ENCODE measurements at places on chromosomes 4 and X.

- no peak for DNase-seq
These were observed 1473.6 kb downstream of the STIM2 start for GRCh38 chr4:28334249-28334648.

- DNase-seq = no peak
These were observed 4.7 kb downstream of the KCND1 start for GRCh38 chrX:48966796-48967579.

DNA sequence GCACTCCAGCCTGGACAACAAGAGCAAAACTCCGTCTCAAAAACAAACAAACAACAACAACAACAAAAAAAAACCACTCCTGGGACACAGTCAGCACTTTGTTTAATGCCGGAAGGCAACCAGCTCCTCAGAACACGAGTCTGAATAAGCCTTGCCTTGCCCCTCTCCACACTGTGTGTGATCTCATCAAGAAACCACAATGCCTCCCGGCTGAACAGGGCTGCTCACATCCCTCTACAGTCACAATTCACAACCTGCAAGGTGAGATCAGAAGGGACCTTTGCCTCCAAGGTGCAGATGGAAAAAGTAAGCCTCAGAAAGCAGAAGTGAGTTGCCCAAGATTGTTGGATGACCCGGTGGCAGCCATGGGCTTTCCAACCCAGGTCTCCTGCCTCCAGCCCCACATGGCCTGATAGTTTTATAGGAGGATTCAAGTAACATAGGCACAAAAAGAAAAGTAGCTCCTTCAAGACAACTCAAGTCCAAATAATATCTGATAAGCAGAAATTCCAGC, 80.8 kb downstream of the JAKMIP1 start:
- DNase-seq = no peak

DNA sequence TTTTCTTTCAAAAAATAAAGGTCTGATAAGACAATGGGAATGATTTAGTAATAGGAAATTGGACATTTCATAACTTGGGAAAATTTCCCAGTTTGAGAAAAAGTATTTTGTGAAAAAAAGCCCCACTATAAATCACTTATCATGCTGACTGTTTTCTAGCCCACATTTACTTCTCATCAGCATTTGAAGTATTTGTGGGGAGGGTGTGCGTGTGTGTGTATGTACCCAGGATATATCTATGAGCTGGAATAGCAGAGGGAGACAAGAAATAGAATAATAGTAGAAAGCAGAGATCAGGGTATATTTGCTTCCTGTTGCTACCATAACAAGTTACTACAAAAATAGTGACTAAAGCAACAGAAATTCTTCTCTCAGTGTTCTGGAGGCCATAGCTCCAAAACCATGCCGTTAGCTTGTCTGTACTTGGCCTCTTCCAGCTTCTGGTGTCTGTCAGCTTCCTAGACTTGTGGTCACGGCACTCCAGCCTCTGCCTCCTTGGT, 139.8 kb downstream of the PTTG2 start:
- no peak for DNase-seq

DNA sequence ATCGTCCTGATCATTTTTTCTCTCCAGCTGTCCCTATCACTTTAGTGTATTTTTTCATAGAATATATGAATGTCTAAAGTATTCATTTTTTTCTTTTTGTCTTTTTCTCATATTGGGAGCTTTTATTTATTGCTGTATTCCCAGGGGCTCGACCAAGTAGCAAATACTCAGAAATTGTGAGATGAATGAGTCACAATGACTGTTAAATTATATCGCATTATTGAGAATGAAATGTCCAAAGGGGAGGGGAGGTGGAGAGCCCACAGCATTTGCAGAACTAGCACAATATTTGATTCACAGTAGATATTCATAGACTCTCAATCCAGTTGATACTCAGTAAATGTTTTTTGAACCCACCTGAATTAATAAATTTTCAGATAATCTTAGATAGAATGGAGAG, 543.6 kb upstream of the FAM241A start:
- DNase-seq = no peak

GRCh38 chr4:40749717-40750460, at the start of gene NSUN7:
Gene NSUN7 (plus strand): TSS chr4:40749955. CDS start chr4:40750694, 739 bp downstream.
- DNase-seq = peak; percentile 37

- DNase-seq = no peak
These were observed 47.9 kb upstream of the PGRMC2 start for GRCh38 chr4:128335541-128335940.

DNA sequence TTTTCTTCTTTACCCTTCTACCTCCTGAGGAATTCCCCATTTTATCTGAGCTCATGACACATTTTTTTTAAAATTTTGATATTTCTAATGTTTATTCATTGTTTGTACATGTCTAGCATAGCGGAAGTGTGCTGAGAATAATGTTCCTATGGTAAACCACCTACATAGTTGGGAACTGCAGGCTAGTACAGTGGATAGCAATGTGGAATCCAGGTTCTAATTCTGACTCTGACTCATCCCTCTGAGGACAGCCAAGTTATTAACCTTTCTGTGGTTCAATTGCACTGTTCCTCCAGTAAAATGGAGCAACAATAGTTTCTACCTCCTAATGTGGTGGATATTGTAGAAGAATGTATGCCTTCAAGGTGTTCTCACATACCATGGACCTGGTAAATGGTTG, 20.6 kb upstream of the APELA start:
- DNase-seq = no peak

- no peak for DNase-seq
These were observed 25.8 kb downstream of the FGD1 start for GRCh38 chrX:54470054-54470760.

- no peak for DNase-seq
These were observed 42.3 kb upstream of the SRD5A3 start for GRCh38 chr4:55303760-55304165.

GRCh38 chr4:184843984-184844554, 18.3 kb upstream of the ACSL1 start:
- DNase-seq = no peak

- no peak for DNase-seq
These were observed 3.2 kb downstream of the GSX2 start for GRCh38 chr4:54103190-54103574.

DNA sequence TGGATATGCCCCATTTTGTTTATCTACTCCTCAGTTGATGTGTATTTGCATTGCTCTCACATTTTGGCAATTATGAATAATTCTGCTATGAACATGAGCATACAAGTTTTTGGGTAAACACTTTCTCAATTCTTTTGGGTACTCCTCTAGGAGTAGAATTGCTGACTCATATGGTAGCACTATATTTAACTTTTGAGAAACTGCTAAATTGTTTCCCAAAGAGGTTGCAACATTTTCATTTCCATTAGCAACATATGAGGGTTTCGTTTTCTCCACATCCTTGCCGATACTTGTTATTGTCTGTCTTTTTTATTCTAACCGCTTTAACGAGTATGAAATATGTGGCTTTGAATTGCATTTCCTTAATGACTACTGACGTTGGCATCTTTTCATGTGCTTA, 185.4 kb downstream of the TSPAN5 start:
- DNase-seq = no peak

DNA sequence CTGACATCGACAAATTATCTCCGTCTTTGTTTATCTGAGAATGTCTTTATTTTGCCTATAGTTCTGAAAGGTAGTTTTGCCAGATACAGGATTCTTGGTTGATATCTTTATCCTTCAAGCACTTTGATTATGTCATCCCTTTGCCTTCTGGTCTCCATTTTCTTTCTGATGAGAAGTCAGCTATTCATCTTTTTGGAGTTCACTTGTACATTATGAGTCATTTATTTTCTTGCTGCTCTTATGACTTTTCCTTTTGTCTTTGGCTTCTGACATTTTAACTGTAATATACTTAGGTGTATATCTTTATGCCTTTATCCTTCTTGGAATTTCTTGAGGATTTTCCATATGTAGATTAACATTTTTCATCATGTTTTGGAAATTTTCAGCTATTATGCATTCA, 51.4 kb downstream of the SHROOM4 start:
- DNase-seq = no peak

DNA sequence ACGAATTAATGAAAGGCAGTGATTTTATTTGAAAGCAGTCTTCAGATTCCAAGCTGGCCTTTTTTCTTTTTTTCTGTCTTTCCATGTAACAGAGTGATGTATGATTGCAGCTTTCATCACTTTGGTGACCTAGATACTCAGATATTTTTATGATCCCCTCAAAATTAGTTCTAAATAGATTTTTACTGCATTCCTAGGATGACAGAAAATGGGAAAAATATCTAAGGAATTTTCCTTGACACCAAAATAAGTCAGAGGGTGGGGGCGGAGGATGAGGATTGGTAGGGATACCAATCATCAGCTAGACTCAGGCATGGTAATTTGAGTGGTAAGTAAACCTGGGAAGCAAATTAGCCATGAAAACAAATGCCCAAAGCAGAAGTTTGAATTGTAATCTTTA, 11.9 kb upstream of the HMGB2 start:
- no peak for DNase-seq

GRCh38 chr4:53931461-53931961, 132.9 kb downstream of the CHIC2 start:
- no peak for DNase-seq

- no peak for DNase-seq
These were observed 8.5 kb downstream of the FAAH2 start for GRCh38 chrX:57294961-57295360.

GRCh38 chrX:139832718-139833309, 100.0 kb downstream of the ATP11C start:
- DNase-seq = no peak

DNA sequence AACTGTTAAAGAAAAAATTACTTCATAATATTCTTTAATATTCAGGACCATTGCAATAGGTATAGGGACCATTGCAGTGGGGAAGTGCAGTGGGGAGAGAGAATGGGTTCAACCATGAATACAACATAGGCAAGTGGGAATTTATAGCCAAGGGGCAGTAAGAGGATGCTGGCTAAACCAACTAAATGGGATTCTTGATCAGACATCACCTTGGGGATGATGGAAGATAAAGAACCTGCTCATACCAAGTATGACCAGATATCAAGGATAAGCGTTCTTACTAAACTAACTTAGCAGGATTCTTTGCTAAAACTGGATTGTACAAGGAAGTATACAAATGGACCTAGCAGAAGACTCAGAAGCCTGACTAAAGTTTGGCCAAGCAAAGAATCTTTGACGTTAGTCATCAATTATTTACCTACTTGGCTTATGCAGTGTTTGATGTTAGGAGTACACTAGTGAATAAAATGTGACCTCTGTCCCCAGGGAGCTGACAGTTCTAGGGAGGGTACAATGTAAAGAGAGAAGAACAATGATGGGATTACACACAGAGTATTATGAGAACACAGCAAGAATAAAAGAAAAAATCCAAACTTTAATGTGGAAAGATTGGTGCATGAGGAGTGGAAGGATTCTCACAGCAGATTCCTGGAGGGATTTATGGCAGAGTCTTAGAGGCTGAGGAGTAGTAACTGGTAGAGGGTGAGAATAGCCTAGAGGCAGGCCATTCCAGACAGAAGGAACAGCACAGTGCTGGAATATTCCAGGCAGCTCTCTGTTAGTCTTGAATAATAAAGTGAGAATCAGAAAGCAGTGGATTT, 54.7 kb upstream of the MYOZ2 start:
- DNase-seq = no peak

DNA sequence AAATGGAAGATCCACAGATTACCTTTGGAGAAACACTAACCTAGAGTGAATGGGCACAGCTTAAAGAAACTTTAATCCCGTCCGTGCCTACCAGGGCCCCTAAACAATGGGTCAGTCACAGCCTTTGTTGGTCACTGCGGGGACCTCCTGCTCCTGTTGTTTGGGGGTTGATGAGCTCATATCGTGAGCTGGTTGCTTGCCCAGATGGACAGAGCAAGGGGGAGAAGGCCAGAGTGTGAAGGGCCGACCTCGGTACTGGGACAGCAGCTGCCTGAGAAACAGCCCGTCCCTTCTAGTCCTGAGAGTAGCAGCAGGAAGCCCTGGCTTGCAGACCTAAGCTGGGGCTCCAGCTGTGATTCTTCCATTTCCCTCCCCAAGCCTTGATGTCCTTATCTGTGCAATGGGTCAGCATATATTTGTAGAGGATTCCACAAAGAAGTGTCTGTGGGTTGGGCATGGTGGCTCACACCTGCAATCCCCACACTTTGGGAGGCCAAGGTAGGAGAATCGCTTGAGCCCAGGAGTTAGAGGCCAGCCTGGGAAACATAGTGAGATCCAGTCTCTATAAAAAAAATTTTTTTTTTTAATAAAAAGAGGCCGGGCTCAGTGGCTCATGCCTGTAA, 69.6 kb upstream of the SLC34A2 start:
- no peak for DNase-seq

DNA sequence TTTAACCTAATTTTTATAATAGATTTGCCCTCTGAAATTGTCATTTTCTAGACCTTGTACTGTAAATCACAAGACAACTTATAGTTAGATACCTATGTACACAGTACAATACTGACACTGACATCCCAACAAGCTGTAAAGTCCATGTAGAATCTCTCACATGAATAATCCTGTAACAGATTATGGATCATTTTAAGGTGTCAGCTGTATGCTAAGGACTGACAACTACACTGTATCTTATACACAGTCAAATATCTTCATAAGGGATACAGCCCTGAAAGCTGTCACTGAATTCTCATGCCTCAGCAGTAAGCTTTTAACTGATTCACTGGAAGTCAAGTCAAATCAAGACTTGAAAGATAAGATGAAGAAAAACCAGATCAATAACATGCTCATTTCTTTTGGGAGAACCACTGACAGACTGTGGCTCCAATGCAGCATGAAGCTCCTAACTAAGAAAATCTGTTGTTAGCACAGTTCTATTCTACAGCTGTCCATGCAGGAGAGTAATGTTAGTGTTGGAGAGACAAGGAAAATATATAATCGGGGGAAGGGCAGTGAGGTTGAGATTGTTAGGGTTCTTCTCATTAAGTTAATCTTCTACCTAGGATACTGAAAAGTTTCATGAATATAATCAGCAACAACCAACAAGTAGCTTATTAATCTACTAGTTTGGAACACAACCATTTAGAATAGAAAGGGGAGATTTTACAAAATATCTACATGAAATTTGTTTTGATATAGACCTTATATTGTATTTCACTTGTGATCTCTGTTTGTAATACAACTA, 612.0 kb downstream of the PCDH18 start:
- no peak for DNase-seq

- DNase-seq = no peak
These were observed 52.0 kb downstream of the HMX1 start for GRCh38 chr4:8819473-8820177.

- DNase-seq = no peak
These were observed 107.7 kb upstream of the MAGEE2 start for GRCh38 chrX:75892749-75893148.

DNA sequence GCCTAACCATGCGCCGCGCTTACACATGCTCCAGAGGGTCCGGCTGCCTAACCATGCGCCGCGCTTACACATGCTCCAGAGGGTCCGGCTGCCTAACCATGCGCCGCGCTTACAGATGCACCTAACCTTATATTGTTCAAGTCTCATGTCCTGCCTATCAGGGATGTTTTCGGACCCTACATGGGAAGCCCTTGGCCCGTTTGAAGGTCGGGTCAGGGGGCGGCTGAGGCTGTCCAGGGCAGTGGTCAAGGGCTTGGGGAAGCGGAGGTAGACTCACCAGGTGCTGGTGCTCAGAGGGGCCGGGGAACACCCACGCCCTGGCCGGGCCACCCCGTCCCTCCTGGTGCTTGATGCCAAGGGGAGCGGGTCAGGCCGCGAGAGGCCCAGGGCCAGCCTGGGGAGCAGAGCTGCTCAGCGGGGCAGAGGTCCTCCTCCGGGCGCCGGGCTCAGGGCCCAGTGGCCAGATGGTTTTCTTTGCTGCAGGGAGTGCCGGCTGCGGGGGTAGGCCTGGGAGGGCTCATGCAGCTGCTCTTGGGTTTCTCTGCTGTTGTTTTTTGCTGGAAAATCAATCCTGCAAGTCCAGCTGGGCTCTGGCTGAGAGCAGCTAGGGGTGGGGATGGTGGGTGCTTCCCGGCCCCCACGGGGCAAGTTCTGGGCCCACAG, 35.4 kb upstream of the SPON2 start:
- no peak for DNase-seq
